GM12892 (cell line): ENCODE measurements at places on chromosomes 5 and 9.

DNA sequence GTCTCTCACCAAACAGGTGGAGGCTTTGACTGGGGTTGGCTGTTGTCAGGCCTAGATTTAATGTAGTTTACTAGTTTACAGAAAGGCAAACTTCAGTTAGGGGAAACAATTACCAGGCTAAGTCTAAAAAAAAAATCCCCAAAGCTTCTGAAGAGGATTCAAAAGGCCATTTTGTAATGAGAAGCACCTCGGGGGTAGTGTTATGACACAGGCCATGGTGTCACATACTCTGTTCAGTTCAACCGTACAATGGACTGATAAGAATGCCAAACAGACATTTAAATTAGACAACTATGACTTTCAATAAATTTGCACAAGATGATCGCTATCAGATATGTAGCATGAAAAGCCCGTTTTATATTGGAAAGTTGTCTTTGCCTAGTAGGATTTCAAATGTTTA is 120.1 kb upstream of the PCA3 start:
- DNase-seq, result no peak

GRCh38 chr5:165576678-165577275 is 2071.4 kb downstream of the MAT2B start:
- no peak for DNase-seq

GRCh38 chr9:129945314-129945713 is 97.7 kb downstream of the FNBP1 start:
- DNase-seq, result no peak

GRCh38 chr9:132627106-132627505 is 42.7 kb downstream of the DDX31 start:
- no peak for DNase-seq

DNA sequence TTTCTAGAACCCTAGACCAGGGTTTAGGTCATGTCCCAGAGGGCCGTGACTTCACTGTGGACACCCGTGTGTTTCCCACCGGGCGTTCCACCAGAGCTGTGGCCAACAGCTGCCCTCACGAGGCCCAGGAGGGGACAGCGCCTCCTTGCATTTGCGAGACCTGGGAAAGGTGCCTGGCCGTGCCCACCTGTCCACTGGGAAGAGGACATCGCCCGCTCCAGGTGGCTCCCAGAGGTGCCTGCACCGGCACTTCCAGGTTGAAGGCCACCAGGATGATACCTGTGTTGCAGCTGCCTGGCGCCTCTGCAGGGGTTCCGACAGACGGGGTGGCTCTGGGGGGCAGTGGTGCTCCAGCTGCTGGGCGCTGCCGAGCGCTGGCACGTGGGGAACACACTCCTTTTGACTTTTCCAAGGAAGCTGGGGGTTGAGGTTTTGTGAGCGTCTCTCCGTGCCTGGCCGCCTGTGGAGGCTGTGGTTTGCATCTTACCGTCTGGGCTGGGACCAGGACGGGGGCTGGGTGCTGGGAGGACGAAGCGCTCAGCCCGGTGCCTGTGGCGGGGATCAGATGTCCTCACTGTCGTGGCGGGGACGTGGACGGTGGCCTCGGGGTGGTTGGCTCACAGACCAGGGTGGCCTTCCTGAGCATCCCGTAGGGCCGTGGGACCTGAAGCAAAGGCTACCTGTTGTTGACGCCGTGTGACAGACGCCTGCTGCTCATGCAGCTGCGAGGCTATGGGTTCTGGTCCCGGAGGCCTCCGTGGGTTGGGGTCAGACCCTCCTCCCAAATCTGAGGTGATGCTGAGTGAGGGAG is 19.2 kb downstream of the NKD2 start:
- no peak for DNase-seq

DNA sequence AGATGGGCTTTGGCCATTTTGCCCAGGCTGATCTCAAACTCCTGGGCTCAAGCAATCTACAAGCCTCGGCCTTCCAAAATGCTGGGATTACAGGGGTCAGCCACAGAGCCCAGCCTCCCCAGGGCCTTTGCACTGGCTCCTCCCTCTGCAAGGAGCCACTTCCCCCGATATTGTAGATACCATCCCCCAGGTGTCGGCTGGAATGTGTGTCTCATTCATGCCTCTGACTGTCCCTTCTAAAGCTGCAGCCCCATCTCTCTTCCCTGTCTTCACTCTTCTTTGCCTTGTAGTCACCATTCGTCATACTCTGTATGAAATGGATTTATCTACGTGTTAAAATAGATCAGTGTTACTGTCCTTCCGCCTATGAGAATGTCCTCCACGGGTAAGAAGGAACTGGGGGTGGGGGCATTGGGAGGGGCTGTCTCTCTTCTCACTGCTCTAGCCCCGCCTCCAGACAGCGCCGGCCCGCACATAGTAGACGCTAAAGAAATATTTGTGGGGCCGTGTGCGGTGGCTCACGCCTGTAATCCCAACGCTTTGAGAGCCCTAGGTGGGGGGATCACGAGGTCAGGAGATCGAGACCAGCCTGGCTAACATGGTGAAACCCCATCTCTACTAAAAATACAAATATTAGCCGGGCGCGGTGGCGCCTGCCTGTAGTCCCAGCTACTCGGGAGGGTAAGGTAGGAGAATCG is 68.5 kb downstream of the LMX1B start:
- no peak for DNase-seq

DNA sequence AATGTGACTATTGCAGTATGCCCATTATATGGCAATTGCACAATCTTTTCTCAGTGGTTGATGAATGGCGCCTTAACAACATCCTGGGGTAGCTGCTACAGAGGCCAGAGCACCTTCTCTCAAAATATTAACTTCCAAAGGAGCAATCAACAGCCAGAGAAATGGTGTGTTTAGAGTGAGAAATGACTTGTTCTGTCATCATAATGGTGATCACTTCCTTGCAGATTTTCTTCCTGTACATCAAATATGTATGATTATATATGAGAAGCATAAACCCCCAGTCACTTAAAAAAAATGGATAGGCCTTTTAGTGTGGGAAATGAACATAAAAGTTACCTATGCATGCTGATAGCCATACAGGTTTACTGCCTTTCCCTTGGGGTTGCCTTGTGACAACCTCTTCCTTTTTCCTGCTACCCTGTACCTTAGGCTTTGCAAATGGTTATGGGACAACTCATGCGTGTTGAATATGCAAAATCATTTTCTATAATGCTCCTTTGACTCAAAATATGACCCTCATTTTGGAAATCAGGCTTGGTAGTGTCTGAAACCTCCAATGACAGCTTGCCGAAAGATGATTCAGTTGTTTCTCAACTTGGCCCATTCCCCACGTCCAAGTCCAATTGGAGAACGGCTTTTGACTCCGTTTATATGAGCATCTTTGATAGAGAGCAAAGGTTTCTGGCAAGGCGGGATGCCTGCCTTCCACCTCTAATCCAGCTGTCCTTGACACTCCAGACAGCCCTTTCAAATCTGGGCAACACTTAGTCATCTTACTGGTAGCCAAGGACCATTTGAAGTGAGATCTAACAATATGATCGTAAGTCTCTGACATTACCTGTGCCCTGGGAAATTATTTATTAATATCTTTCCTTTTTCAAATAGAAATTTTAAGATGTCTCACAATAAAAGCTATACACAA is 69.3 kb downstream of the SLC1A1 start:
- DNase-seq, result no peak

DNA sequence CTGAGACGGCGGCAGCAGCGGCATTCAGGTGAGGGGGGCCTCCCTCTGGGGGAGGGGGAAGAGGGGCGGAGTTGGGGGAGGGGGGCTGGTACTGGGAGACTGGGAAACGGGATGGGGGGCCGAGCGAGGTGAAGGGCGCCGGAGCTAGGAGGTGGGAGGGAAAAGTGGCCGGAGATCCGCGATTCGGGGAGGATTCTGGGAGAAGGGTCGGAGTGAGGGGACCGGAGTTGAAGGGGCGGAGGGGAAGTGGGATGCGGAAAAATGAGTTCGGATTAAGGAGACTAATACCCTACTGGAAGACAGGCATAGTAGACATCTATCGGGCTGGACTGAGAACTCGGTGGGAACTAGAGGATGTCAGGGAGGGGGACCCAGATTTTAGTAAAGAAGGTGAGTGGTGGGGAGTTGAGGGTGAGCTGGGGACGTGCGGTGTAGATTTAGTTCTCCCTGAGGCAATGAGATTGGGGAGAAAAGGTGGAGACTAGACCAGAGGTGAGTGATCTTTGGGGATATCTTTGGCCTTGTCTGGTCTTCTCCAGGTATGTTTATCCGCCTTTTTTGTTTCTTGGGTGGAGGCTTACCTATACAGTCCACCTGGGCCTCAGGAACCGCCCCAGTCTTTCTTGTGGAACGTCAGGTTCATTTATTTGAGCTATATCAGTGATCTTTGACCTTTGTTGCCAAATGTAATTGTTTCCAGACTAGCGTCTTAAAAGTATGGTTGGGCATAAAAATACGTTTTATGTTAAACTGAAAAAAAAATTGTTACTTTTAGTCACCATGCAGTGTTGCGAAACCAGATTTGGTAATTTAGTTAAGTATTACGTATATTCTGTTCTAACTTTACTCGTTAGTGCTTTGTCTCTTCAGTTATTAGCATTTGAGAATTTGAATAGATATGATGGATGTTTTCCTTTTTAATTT is 632 bp downstream of the UBAP1 start:
- peak; percentile 24 for DNase-seq

GRCh38 chr5:59790376-59790775 is 103.2 kb downstream of the PDE4D start:
- DNase-seq, result no peak

DNA sequence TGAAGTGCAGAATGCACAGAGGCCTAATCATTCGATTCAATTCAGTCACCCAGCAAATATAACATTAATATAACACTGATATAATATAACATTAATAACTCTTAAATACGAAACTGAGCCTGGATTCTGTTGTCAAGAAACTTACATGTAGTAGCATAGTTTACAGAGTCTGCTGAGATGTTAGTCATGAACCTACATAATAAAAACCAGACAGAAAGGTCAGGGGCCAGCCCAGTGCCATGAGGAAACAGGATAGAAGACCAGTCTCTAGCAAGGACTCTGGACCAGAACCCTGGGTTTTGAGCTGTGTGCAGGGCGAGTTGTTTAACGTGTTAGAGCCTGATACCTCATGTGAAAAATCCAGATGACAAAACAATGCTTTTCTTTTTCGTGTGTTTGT is 234.7 kb downstream of the NR2F1-AS1 start:
- no peak for DNase-seq

DNA sequence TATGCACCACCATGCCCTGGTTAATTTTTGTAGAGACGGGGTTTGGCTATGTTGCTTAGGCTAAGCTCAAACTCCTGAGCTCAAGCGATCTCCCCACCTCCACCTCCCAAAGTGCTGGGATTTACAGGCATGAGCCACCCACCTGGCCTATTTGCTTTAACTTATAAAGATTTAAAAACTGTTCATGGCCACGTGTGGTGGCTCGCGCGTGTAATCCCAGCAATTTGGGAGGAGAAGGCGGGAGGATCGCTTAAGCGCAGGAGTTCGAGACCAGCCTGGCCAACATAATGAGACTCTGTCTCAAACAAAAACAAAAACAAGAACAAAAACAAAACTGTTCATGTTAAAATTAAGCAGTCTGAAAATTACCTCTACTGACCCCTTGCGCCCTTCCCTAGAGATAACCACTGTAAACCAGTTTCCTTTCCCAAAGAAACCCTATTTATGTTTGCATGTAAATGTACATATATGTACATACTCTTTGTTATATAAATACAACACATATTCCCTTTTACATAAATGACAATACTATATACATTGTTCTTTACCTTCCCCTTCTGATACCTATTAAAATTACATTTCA is 1.5 kb downstream of the AK6 start:
- DNase-seq, result no peak

GRCh38 chr5:13251623-13252376 is 692.7 kb downstream of the DNAH5 start:
- DNase-seq, result no peak

DNA sequence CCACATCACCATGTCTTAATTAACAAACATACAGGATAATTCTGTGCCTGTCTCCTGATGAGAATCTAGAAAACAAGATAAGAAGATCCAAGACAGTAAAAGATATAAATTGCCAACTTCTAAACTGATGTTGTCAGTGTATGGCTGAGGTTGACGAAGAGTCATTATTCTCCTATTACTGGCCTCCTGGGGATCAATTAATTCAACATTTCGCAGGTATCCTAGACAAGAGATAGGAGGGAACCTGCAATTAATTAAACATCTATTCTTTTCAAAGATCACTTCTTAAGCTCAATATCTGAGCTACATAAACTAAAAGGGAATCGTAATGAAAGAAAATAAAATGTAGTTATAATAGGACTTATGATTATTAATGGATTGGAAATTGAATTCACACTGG is 232.0 kb upstream of the GRIA1 start:
- no peak for DNase-seq

DNA sequence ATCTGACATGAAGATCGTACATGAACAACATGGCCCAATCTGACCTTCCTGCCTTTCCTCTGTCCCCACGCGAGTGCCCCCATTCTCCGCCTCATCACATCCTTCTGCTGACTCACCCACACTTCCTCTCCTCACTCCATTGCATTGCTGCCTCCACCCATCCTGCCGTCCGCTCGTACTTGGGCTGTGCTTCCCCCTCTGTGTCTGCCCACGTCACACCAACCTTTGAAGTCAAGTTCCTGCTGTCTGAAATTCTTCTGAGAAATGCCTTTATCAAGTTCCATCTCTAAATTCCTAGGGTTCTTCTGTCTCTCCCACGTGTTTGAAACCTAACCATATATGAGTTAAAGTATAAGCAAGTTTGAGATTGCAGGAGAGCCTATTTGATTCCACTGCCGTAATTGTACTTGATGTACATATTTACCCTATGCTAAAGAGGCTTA is 18.0 kb upstream of the STARD4 start:
- peak; percentile 15 for DNase-seq

- DNase-seq, result no peak
Observed at GRCh38 chr9:124486778-124487259, 20.4 kb downstream of the NR5A1 start.

DNA sequence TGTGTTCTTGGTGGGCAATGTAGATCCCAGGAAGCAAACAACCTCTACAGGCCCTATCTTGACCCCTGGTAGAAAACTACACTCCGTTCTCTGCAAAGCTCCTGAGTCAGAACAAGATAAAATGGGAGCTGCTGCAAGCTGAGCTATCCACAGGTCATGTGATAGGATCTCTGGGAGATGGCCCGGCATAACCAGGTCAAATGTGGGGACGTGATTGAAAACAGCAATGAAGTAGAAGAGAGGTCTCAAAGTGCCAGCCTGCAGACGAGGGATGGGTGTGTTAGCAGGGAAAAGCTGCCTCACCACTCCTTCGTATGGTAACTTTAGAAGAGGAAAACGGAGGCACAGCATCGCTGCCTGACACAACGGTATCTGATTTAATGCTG is 25.0 kb downstream of the NRG2 start:
- no peak for DNase-seq

DNA sequence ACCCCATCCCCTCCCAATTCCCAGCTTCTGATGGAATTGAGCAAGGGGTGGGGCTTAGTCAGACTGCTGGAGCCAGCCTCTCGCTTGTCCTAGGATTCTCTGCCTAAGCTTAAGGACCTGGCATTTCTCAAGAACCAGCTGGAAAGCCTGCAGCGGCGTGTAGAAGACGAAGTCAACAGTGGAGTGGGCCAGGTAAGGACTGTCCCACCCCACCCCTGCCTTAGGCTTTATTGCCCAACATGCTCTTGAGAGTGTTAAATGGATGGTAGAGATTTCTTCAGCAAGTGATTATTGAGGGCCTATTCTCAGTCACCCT is 1.1 kb downstream of the SLC35A4 start:
- no peak for DNase-seq

- no peak for DNase-seq
Observed at GRCh38 chr5:149426931-149427330, 47.8 kb upstream of the IL17B start.

- peak; percentile 2 for DNase-seq
Observed at GRCh38 chr9:33467526-33467925, 6.2 kb downstream of the NOL6 start.

GRCh38 chr9:27212621-27213020 is 84.3 kb downstream of the EQTN start:
- DNase-seq, result no peak

- peak; percentile 56 for DNase-seq
Observed at GRCh38 chr9:91949946-91950664, at the start of gene ROR2. Gene ROR2, minus strand, starts transcription at chr9:91950228.
